Stimulated activated CD4-positive, alpha-beta T cell treated with anti-CD3 and anti-CD28 coated beads, Interleukin-15, amount 100 ng/mL, for 1 hour (primary cell): ENCODE measurements at places on chromosomes 7 and 10.

- DNase-seq = no peak
Observed at GRCh38 chr10:113620511-113620910, 43.3 kb downstream of the NRAP start.

DNA sequence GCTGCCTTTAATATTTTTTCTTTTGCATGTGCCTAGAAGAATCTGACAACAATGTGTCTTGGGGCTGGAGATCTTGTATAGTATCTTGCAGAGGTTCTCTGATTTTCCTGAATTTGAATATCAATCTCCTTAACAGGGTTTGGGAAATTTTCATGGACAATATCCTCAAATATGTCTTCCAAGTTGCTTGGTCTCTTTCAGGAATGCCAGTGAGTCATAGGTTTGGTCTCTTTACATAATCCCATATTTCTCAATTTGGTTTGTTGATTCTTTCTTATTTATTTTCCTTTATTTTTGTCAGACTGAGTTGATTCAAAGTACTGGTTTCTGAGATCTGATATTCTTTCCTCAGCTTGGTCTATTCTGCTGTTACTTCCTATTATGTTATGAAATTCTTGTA, 208.7 kb upstream of the GLI3 start:
- no peak for DNase-seq

DNA sequence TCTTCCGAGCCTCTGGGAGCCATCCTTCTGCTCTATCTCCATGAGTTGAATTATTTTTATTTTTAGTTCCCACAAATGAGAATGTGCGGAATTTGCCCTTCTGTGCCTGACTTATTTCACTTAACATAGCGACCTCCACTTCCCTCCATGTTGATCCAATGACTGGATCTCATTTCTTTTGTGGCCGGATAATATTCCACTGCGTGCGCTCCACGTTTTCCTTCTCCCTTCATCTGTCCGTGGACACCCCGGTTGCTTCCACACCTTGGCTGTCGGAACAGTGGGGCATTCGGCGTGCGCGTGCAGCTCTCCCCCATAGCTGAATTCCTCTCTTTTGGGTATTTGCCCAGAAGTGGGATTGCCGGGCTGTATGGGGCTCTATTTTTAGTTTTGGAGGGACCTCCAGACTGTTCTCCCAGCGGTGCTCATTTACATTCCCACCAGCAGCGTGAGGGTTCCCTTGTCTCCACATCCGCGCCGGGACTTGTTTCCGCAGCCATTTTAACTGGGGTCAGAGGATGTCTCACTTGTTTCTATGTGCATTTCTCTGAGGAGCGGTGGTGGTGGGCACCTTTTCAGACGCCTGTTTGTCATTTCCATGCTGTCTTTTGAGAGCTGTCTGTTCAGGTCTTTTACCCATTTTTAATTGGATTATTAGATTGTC, 51.0 kb upstream of the SUN1 start:
- DNase-seq = no peak

- DNase-seq = peak; percentile 91
Observed at GRCh38 chr7:44748045-44748947, at the start of gene ZMIZ2. ZMIZ2 (plus strand) TSS chr7:44748847; CDS start chr7:44756250, 7,403 bp downstream.

DNA sequence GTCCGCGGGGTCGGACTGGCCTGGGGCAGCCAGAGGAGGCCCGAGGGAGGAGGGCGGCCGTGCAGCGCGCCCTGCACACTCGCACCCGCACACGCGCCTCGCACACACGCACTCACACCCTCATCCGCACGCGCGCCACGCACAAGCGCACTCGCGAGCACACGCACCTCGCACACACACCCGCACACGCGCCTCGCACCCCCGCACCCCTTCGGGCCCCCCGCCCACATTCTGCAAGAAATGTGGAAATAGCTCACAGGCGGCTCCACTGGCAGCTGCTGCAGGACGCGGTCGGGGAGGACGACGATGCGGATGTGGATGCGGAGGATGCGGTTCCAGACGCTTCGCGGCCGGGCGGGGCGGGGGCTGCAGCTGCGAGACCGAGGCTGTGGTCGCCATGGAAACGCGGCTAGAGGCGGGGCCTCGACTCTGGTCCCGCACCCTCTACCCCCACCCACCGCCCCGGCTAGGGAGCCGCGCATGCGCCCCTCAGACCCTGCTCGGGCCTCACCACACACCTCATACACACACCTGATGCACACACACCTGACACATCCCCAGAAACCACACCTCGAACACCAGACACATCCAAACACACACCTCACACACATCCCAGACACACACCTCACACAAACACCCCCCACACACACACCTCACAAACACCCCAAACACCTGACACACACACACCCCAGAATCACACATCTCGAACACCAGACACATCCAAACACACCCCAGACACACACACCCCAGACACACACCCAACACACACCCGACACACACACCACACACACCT, at the start of gene CALY:
Gene CALY, minus strand, starts transcription at position 320 of the 793 bp plus-strand sequence. CDS start 7,907 bp downstream, outside the sequence.
- DNase-seq = peak; percentile 71

- DNase-seq = no peak
Observed at GRCh38 chr7:103010211-103010610, 64.4 kb downstream of the FBXL13 start.

DNA sequence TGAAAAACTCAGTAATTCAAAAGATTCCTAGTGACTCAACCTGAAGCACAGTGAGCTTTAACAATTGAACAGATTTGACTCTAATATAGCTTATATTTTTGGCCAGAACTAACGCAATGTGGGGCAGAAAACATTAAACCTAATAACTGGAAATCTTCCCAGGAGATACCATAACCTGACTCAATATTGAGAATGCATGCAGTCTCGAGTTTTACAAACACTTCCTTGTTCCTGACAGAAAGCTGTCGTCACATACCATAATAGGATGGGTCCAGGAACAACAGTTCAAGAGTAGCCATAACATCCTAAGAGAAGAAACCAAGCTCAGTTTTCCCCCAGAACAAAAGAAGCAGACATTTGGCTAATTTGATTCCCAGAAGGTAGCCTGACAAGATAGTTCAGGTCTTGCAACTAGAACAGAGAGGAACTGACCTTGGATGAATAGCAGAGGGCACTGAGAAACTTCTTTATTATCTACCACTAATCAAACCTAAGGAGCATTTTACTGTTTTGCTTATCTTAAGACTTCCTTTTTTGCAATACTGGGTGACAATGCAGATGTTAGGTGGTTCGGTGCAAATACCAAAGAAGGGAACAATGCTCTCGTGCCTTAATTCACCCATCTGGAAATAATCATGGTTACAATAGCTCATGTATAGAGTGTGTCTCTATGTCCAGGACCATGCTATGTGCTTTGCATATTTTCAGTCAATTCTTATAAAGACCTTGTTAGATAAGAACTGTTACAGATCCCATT, 38.6 kb upstream of the ACSL5 start:
- DNase-seq = no peak

DNA sequence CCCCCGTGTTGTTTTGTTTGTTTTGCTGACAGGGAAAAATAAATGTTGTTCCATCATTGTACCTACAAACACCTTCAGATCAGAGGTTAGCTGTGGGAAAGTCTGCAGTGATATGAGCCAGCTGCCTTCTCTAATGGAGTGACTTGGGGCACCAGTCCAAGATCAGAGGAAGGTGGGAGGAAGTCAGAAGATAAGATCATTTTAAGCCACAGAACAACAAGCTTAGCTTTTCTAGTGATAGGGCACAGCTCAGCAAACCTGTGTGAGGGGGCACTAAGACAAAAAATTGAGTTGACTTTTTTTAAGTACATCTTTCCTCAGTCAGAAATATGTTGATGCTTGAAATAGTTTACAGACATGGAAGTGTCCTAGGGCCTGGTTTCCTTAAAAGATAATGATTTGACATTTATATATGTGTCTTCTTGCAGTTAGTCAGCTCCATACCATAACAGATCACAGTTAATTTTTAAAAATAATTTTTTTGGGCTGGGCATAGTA, 240.3 kb upstream of the KAT6B start:
- DNase-seq = no peak

DNA sequence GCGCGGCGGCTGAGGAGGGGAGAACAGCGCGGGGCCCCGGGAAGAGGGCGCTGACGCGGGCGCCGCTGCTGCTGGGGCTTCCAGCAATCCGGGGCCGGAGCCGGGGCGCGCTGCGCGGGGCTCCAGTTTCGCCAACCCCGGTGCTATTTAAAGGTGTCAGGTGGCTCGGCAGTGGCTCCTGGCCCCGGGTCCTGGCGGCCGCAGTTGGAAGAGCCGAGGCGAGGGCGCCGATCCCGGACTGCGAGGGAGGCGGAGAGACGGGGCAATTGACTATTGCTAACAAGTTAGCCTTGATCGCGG, 347 bp downstream of the LBX1 start:
- DNase-seq = no peak

- no peak for DNase-seq
Observed at GRCh38 chr10:125020871-125021270, 78.9 kb downstream of the ZRANB1 start.

GRCh38 chr10:72088889-72089575, 681 bp upstream of the SPOCK2 start:
- peak; percentile 33 for DNase-seq

- DNase-seq = no peak
Observed at GRCh38 chr10:58781873-58782488, 269.3 kb downstream of the BICC1 start.

- DNase-seq = no peak
Observed at GRCh38 chr10:6067457-6067856, 5.3 kb upstream of the IL2RA start.

- DNase-seq = no peak
Observed at GRCh38 chr7:158816271-158816670, 13.0 kb downstream of the ESYT2 start.
